G401 (cell line): ENCODE measurements at places on chromosomes 4 and X. TPM values are rescaled to one million over a fixed set of nuclear protein-coding genes. Genes with fewer than 3 reads are reported as not detected.

Gene ADGRL3
- total RNA-seq, result not detected in 2 replicates

DNA sequence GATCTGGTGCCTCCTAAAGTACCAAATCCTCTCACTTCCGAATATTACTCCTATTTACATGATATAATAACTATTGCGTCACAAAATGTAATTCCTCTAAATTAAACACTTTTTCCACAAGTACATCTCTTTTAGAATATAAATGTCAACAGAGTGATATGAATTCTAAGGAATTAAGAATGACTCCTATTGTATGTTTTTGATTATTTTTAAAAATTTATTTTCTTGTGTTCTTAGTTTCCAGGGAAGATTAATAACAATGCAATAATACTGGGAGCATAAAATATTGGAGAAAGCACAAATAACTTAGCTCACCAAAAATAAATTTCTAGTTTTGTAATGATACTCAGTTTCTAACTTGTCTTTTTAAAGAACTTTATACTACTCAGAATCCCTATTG is 184.9 kb downstream of the PCDH18 start:
- no peak for DNase-seq

DNA sequence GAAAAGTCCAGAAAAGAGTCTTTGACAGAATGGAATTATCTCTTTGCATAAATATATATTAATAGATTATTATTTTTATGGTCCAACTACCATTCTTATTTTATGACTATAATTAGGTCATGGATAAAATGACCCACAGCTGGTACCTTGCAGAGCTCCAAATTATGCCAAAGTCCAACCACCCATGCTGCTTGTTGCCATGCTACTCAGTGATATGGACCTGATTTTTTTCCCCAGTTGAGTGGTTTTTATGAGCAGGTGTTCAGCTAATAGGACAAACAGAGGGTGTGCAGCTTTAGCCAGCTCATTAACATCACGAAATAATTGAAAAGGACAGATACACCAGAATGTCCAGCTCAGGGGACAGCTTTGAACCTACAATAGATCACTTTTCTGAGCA is 9.7 kb downstream of the HOPX start:
- DNase-seq, result no peak

GRCh38 chr4:83582289-83582785 is 46.4 kb downstream of the GPAT3 start:
- DNase-seq, result peak; percentile 68

DNA sequence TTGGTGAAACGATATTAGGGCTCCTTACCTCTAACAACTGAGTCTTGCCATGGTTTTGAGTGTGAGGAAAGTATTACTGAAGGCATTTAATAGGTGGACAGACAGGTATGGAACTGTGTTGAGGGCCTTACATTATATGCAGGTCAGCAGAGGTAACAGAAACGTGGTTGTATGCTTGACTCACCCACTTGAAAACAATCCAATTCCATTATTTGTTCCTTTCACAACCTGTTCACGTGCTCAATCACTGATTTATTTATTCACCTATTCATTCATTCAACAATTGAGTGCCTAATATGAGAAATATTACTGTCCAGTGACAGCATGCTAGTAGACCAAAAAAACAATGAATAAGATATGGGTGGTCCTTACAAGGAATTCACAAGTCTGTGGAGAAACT is 33.3 kb upstream of the PPARGC1A start:
- no peak for DNase-seq

- DNase-seq, result no peak
These were observed 61.6 kb upstream of the ARSJ start for GRCh38 chr4:114041117-114041475.

DNA sequence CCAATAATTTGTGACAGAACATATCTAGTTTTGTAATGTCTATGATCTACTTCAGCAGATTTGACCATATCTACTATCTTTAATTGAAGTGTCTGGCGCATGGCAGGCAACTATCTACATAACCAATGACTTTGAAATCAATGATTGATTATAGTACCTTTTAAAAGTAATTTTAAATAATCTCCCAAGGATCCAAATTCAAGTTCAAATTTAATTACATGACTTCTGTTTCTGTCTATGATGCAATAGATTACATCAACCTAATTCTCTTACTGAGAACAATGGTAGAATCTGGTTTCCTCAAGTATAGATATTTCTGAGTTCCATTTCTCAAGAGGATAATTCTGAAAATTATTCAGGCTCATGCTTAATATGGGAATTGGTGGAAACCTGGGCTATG is 177.4 kb upstream of the IL15 start:
- DNase-seq, result no peak

DNA sequence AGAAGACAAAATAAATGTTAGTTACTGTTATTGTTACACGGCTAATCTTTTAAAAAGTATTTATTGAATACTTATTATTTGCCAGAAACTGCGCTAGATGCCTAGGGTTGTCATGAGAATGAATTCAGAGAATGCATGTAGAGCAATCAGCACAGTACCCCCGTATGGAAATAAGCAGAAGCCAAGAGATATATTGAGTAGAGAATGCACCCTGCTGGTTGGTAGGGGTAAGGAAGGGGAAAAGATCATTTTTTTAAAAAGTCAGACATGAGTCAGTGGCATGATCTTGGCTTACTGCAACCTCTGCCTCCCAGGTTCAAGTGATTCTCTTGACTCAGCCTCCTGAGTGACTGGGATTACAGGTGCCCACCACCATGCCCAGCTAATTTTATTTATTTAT is 13.1 kb upstream of the DRP2 start:
- DNase-seq, result peak; percentile 2

Gene DCHS2
- total RNA-seq, result not detected in 2 replicates

GRCh38 chrX:110741213-110741796 is 54.3 kb downstream of the CHRDL1 start:
- no peak for DNase-seq

GRCh38 chrX:153779891-153780677 is 757 bp upstream of the SRPK3 start:
- DNase-seq, result no peak

Gene SLC7A11
- total RNA-seq, result 1.9 and 3.8 TPM in 2 replicates

DNA sequence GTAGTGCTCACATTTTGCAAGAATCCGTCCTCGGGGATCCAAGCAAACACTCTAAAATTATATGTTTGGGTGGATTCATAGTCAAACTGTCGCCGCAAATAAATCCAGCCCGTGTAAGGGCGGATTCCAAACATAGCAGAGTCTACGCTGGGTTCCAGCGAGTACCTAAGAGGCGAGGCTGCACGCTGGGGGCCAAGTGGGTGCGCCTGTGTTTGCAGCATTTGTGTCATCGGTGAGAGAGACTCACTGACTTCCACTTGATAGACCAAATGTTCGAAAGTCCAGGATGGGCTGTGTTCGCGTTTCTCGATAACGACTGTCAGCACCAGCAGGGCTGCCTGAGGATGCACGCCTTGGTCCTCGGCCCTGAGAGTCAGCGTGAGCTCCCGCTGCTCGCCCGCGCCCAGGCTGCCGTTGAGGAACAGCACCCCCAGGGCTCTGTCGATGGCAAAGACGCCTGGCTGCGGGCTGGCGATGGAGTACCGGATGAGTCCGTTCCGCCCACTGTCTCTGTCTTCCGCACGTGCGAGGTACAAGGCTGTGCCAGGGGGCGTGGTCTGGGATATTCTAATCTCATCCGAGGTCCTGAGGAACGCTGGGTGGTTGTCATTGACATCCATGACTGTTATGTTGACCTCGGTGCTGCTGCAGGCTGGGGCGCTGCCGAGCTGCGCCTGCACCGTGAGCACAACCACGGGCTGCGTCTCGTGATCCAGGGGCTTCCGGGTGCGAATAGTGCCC is 158.7 kb downstream of the DCHS2 start:
- DNase-seq, result peak; percentile 11

- no peak for DNase-seq
These were observed 618.6 kb downstream of the TLL1 start for GRCh38 chr4:166491635-166492034.

GRCh38 chrX:68261060-68261672 is 172.1 kb downstream of the OPHN1 start:
- peak; percentile 0 for DNase-seq

- no peak for DNase-seq
These were observed 109.4 kb upstream of the TLL1 start for GRCh38 chr4:165763640-165764039.

- DNase-seq, result no peak
These were observed 12.0 kb upstream of the LRAT start for GRCh38 chr4:154731756-154732155.

DNA sequence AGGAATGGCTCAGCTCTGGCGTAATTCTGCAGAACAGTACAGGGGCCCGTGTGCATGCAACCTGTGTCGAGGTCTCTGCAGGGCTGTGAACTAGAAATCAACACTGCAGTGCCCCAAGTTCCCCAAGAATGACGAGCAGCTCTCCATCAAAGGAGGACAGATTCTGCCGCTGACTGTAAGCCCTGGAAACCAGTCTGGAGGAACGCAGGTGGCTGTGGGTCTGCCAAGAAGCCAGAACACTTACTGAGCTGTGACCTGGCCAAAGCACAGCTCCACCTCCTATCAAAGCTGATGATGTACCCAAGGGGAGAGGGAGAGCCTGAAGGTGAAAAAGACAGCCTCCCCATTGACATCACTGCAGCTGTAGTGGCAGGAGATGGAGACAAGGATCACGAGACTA is 80.3 kb upstream of the STS start:
- peak; percentile 53 for DNase-seq

DNA sequence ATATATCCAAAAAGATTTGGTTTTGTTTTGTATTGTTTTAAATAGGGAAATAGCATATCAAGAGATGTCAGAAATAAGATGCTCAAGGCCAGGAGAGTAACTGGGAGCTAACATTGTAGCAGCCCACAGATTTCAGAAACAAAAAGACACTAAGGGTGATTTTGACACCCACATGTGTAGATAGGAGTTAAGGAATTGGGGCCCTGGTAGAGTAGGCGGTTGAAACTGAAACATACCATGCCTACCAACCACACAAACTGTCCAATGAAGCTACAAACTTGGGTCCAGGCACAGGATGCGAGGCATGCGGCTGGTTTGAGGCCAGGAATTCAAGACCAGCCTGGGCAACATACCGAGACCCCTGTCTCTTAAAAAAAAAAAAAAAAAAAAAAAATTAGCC is 6.3 kb upstream of the HSPA4L start:
- DNase-seq, result no peak

GRCh38 chrX:153766871-153767673 is 3.0 kb downstream of the PLXNB3 start:
- DNase-seq, result peak; percentile 33

Gene SSX4B
- not detected in 2 replicates for total RNA-seq

DNA sequence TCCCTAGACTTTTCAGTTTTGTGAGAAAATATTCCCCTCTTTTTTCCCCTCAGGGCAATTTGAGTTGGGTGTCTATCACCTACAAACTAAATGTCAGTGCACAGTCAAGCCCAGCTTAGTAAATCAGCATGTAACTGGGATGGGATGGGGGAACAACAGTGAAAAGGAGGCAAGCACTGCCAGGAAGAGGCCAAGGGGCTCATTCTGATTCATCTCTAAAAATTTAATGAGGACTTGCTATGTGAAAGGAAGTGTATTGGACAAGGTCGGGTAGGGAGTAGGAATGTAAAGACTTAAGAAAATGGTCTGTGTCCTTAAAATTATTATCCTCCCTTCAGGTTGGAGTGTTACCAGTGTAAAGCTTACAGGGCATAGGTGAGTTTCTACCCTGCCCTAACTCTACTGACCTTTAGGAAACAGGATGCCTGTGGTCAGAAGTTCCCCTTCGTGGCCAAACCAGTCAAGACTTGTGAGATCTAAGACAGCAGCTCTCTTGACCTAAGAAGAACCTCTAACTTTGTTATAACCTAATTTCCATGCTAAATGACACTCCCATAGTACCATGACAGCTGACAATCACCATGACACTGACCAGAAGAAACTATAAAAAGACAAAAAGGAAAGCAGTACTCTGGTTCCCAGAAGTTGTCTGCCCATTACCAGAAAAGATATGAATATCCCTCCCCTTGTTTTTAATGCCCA is 194.4 kb upstream of the LDB2 start:
- no peak for DNase-seq
